Activated CD8-positive, alpha-beta memory T cell treated with anti-CD3 and anti-CD28 coated beads for 1 hour (primary cell): ENCODE measurements at places on chromosomes 3 and 15.

- no peak for DNase-seq
These were observed 7.5 kb downstream of the PSTPIP1 start for GRCh38 chr15:77002436-77002835.

- no peak for DNase-seq
These were observed 217.3 kb downstream of the SUCLG2 start for GRCh38 chr3:67437090-67437489.

DNA sequence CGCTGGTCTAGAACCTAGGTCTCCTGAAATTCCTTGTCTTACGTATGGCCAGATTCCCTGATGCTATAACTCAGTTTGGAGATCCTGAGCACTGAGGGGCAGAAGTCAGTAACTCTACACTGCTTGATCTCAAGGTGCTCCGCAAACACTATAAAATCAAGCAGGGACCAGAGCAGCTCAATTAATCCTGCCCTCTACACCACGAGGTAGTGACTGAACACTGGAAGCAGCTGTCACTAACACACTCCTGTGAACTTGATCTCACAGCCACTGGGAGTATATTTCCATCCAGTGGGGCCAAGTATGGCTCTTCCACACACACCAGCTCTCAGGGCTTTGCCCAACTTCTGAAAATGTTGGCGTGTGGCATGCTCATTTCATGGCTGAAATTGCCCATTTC is 51.0 kb downstream of the EDEM1 start:
- no peak for DNase-seq

DNA sequence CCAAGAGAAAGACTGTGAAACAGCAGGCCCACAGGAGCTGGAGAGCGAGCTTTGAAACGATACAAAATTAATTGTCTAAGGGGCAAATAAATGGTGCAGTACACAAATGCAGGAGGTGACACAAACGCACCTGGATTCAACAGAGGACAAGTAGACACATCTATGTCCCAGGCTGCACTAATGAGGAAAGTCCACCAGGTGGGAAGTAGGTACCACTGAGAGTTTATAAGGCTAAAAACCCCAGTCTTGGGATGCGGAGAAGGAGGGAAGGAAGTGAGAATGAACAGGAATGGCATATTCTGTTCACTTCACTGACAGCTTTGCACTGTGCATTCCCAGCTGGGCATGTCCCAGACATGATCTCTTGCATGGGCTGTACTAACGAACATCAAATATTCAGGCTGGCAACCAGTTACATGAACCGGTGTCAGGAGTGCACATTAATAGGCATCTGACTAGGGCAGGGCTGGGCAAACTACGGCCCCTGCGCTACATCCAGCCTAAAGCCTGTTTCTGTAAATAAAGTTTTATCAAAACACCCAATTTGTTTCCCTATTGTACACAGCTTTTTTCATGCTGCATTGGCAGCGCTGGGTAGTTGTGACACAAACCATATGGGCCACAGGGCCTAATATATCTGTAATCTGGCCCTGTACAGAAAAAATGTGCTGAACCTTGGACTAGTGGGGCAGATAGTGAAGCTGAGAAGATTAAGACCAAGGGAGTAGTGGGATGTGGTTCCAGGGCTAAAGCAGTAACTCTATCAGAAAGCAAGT is 107.0 kb downstream of the IGF2BP2 start:
- no peak for DNase-seq

- DNase-seq = no peak
These were observed 55.0 kb downstream of the CFAP20DC start for GRCh38 chr3:58994746-58995330.

- DNase-seq = no peak
These were observed 776.6 kb downstream of the ZNF385D start for GRCh38 chr3:20974396-20974795.

- DNase-seq = no peak
These were observed 13.0 kb downstream of the PLD1 start for GRCh38 chr3:171797265-171797679.
